C1 segment of cervical spinal cord (tissue), 14 donors: ENCODE measurements at places on chromosomes 3 and 15.

GRCh38 chr15:71435552-71435951 is 320.3 kb downstream of the THSD4 start:
- no peak for DNase-seq

DNA sequence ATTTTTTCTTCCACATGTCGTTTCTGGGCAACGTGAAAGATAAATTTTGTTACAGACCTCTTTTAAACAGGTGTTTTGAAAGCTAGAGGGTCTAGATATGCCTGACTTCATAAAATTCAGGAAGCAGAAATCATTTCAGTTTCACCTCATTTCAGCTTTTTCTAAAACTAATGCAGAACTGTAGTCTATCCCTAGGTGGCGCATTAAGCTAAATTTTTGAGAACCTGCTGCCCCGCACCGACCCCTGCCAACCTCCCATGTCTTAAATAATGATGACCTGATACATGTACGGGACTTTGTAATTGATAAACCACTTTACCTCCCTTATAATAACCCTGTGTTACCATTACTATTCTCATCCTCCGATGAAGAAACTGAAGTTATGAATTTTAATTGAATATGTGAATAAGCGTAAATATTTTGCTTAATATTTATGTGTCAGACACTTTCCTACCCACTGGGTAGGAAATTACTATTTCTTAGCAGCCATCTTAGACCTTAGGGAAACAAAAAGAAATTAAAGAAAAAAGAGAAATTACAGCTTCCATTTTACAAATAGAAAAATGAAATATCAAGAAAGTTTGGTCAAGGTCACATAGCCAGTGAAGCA is 78.7 kb upstream of the GCNT3 start:
- DNase-seq, result no peak

DNA sequence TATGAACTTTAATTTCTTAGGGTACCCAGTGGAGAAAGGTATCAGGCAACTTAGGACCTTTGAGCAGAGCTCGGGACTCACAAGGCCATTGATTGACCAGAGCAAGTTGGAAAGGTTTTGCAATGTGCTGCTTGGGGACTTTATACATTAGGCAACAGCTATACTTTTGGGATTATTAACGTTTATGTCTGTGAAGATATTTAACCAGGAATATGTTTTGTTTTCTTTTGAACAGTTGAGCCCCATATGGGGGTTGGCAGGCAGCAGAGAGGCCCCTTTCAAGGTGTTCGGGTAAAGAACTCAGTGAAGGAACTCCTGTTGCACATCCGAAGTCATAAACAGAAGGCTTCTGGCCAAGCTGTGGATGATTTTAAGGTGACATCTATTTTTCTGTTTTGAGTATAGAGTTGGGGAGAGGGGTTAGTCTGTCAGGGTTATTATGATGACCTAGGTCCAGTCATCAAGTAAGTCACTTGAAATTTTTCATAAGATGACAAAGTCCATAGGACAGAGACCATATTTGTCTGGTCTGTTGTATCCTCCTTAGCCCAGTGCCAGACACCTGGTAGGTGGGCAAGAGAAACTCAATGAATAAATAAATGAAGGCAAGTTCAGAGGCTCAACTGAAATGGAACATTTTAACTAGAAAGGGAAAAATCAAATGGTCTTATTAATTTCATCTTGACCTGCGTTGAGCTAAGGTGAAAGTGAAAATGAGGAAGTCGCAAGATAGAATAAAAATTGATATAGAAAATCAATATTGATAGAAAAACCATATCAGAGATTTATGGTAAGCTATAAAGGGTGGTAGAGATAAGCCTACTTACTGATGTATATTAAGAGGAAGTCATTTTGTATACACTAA is 2.8 kb downstream of the NFKBIZ start:
- no peak for DNase-seq

DNA sequence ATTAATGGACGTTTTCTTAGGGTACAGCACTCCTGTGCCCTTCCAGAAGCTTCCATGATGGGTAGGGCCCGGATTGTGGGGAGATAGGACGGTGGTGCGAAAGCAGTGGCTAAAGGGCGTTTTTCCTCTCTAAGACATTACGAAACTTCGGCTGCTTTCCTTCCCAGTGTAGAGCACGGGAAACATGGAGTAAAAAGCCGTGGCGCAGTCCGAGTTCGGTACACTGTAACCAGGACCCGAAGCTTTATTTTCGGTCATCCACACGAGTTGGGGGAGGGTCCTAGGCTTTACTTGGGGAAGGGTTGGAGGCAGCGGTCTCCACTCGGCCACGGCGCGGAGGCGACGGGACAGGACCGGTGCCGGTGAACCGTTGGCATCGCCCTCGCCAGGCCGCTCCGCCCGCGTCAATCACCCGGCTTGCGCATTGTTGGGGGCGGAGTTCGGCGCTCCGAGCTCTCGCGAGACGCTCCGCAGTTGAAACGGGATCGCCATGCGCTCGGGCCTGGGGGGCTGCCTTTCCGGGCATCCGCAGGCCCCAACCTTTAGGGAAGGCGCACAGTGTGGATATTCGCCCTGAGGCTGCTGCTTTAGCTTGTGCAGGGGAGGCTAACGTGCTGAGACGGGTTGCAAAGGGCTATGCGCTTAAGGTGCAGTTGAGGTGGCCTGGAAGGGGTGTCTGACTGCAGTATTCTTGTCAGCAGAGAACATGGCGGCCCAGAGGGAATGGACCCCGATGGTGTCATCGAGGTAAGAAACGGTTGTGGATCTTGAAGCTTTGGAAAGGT is 546 bp downstream of the EIF4A2 start:
- peak; percentile 29 for DNase-seq

DNA sequence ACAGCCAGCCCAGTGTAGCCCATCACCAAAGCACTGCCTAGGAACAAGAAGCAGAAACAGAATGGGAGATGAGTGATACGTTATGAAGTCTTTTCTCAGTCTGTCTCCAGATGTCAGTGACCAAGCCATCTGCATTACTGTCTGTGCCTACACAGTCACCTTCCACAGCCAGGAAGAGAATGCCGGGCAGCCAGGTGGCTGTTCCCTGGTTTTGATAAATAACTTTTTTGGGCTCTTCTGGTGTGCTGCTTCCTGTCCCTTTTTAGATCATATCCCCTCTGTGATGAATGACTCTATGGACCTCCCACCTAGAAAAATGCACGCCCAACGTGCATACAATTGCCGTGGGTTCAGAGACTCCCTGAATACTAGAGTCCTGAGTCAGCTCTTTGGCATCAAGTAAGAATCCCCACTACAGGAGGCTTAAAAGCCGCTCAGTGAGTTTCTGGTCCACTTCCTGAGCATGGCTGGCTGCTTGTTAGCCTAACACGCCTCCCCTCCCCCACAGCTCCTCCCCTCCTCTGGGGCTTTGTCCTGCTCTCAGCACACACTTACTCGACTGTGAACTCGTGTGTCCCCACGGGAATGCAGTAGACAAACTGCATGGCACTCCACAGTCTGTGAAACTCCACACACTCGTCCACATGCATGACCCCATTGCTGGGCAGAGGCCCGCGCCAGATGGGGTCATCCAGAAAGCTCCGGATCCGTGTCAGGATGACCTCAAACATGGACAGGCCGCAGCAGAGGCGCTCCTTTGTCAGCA is 34.7 kb downstream of the NIPA2 start:
- DNase-seq, result no peak

DNA sequence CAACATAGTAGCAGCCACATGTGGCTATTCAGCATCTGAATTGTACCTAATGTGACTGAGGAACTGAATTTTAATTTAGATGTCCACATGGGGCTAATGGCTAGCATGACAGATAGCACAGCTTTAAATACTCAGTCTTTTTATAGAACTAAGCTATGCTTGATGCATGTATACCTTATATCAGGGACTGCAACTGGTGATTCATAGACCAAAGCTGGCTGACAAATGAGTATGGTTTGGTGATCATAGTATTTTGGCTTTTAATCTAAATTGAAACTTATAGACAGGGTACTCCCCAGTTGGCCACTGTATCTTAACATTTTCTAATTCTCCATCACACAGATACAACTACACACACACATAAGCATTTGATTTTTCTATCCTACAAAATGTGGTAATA is 83.6 kb downstream of the IGSF11 start:
- no peak for DNase-seq

DNA sequence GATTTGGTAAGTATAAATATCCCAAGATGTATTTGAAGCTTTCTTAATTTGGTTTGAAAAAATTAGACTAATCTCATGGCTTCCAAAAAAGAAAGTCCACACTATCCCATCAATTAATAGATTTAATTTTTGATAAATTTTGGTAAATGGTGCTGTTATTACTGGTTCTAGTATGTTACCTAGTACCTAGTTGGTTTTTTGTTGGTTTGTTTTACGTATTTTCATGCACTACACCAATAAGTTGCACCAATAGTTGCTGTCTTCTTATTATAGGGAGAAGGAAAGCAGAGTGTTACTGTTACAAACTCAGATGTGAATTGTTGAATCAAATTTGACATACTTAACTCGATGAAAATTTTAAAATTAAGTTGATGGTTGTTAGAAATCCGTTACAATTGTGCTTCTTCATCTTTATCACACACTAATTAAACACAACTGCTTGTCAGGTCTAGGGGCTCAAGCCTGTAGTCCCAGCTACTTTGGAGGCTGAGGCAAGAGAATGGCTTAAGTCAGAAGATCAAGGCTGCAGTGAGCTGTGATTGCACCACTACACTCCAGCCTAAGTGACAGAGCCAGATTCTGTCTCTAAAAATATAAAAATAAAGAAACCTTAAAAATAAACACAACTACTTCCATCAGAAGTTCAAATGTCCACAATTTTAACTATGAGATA is 23.1 kb upstream of the MBNL1 start:
- DNase-seq, result no peak

- DNase-seq, result no peak
Measured at GRCh38 chr3:52606373-52607085, 70.1 kb downstream of the UQCC5 start.

DNA sequence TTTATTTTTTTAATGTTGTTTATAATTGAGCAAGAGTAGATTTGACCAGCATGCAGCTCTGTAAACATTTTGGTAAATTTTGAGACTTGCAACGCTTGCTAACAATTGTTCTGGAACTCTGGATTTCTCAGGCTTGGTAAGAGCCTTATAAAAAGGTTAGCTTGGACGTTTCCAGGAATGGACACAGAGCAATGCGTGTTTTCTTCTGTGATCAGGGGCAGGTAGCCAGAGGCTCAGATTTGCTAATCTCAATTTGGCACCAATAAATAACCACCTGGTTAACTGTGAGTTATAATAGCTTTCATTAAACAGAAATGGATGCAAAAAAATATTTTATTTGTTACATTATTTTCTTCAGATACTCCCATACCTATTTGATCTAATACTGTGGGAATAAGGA is 39.8 kb downstream of the CADM2 start:
- DNase-seq, result no peak

GRCh38 chr3:45567730-45568172 is 26.8 kb upstream of the LIMD1 start:
- no peak for DNase-seq

- no peak for DNase-seq
Measured at GRCh38 chr3:88180398-88180999, 30.7 kb downstream of the C3orf38 start.

DNA sequence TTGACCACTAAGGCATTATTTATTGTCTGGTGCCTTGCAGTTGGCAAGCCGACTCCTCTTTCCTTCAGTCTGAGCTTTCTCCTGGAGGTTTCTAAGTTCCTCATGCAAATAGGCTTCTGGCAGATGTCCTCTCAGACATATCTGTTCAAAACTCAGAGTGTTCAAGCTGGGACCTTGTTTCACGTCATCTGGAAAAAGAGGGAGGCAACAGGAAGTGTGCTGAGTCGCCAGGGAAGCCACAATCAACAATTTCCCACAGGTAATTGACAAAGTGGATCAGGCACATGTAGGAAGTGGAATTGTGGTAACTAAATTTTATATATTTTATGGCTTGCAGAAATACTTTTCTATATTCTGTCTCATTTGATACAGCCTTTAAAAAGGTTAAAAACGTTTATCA is 14.6 kb downstream of the SCG5 start:
- DNase-seq, result no peak

DNA sequence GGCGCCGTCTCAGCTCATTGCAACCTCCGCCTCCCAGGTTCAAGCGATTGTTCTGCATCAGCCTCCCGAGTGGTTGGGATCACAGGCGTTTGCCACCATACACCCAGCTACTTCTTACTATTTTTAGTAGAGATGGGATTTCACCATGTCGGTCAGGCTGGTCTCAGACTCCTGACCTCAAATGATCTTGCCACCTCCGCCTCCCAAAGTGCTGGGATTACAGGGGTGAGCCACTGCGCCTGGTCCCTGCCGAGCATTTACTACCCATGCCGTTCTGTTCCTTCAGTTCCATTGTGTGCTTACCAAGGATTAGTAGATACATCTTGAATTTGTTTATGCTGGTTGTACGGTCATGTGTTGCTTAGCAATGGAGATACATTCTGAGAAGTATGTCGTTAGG is 10.3 kb downstream of the CHD2 start:
- no peak for DNase-seq

DNA sequence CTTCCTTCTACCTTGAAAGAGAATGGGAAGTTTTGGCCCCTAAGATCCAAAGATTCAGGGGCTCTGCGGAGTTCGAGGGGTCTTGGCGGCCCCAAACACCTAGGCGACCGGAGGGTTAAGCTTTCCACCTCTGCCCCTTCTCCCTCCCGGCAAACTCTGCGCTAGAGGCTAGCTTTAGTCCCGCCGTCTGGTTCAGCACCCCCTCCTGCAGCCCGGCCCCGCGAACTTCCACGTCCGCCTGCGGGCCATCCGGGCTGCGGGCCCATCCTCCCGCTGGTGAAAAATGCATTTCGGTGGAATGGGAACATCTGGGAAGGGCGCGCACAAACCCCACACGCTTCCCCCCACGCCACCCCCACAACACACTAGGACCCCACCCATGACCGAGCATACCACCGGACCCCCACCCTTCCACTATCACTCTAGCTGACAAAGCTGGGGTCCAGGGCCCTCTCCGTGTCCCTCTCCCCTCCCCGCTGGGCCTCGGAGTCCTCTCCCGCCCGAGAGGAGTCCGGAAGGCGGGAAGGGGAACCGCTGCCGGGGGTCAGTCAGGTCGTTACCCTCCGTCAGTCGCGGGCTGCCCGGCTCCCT is 1.0 kb downstream of the SHOX2 start:
- no peak for DNase-seq

DNA sequence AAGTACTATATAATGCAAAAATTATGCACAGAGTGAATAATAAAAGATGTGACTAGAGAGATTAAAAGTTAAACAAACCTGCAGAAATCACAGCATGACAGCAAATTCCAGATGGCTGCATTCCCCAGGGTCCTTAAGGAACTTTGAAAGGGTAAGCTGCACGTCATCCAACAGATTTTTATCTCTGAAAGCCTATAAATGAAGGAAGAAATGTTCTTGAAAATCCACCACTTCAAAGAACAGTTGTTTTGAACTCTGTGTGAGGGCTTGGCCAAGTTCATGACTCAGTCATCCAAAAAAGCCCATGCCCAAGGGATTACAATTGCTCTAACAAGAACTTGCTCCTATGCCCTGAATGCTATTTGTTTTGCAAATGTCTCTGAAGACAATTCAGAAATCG is 603.6 kb downstream of the PLOD2 start:
- DNase-seq, result no peak

- no peak for DNase-seq
Measured at GRCh38 chr3:13536832-13537231, 12.1 kb upstream of the FBLN2 start.

GRCh38 chr3:46464326-46465195 is at the start of gene LTF:
TSS of gene LTF (minus strand) at chr3:46464905. CDS start at chr3:46464867, 38 bp downstream.
- DNase-seq, result no peak
